ENCODE measurements at places on chromosomes 7 and 10.

- no peak for DNase-seq
Measured at GRCh38 chr10:103493362-103493915, at the start of gene NEURL1. Gene NEURL1 (plus strand): TSS chr10:103493705. CDS start chr10:103494388, 683 bp downstream.

DNA sequence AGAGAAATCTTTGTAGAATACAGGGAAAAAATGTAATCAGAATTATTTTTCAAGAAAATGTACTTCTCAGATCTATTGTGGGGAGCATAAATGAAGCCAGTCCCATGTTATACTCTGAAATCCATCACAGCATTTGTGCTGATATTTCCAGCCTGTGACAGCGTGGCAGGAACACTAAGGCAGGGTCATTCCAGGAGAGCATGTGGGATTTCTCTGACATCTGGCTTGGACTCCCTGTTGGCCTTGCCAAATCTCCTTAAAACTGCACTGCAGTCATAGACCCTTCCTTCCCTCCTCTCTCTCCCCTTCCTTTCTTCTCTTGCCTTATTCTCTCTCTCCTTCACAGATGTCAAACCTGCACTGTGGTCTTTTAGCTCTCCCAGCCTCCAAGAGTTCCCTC is 6.5 kb upstream of the TSPAN13 start:
- DNase-seq: peak; percentile 26

- peak; percentile 92 for DNase-seq
Measured at GRCh38 chr10:124005991-124006392, 87.4 kb downstream of the CHST15 start.

- peak; percentile 100 for DNase-seq
Measured at GRCh38 chr7:101729241-101729883, 88.1 kb upstream of the CUX1 start.

GRCh38 chr10:104099269-104099668 is 13.6 kb upstream of the COL17A1 start:
- no peak for DNase-seq

- no peak for DNase-seq
Measured at GRCh38 chr10:12405342-12406320, 56.3 kb downstream of the CAMK1D start.

DNA sequence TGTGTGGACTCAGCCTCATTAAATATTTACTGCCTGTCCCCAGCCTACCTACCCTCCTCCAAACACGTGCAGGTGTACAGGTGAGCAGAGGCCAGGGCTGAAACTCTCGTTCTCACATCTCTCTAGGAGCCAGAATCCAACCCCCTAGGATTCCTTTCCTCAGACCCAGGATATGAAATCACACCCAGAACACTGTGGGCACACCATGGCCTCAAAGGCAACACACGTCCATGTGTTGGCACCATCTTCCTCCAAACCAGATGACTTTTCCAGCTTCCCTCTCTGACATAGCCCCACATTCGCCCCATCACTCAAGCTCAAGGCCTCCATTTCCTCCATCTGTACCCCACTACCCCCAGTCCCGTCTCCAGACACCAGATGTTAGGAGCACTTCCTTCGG is 51.8 kb upstream of the DUSP5 start:
- DNase-seq: no peak

DNA sequence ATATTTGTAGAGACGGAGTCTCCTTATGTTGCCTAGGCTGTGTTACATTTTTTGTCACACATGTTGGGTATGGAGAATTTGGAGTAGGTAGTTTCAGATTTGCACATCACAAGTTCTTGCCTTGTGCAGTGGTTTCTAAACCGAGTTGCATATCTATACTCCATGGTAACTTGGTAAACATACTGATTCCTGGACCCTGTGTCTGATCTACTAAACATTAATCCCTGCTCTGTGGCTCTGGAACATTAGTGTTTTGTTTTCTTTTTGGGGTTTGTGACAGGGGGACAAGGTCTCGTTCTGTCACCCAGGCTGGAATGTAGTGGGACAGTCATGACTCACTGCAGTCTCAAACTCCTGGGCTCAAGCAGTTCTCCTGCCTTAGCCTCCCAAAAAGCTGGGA is 24.7 kb downstream of the AUTS2 start:
- no peak for DNase-seq

DNA sequence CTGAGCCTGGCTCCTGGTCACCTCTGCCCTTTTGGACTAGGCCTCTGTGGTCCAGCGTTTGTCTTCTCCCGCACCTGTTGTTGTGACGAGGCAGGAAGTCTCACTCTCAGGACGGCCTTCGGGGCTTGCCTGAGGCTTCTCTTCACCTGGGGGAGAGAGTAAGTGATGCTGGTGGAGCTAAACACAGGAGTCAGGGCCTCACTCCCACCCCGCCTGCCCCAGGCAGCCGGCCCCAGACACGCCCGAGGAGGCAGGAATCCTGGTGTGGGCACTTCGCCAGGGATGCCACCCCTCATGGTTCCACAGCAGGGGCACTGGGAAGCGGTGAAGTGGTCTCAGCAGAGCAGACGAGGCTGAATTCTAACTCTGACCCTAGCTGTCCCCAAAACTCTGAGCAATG is 42.4 kb downstream of the IL2RA start:
- DNase-seq: no peak

DNA sequence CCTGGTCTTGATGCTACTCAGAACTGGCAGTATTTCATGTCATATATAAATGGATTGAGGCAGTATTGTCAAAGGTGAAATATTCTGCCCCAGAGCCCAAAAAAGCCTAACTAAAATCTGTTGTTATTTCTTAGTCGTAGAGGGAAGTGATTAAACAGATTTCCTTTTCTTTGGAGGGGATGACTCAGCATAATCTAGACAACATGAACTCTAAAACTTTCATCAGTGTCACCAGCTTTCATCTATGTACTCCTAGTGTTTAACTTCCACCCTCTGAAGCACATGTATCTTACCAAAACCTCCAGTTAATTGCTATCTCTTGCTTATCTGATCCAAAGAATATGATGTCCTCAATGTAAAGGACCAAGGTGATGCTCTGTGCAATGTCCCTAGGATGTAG is 97.1 kb upstream of the ARID5B start:
- DNase-seq: peak; percentile 32

DNA sequence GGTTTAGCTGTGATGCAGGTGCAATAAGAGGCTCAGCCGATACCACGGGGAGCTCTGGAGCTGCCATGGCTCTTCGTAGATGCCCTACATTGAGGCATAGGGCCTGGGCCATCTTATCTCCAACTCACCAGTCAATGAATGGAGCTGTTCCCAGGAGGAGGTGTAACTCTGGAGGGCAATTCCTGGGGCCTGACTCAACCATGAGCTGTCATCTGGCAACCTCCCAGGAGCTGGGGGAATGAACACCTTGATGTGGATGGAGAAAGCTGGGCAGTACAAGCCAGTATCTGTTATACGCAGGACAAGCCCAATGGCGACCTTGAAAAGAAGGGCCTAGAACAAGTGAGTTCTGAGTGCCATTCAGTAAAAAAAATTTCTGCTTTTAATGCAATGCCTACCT is 224.0 kb upstream of the PLXDC2 start:
- peak; percentile 7 for DNase-seq

- DNase-seq: no peak
Measured at GRCh38 chr7:100397315-100398081, 24.2 kb downstream of the PILRA start.

GRCh38 chr7:102991077-102991539 is 78.3 kb downstream of the LRRC17 start:
- no peak for DNase-seq

DNA sequence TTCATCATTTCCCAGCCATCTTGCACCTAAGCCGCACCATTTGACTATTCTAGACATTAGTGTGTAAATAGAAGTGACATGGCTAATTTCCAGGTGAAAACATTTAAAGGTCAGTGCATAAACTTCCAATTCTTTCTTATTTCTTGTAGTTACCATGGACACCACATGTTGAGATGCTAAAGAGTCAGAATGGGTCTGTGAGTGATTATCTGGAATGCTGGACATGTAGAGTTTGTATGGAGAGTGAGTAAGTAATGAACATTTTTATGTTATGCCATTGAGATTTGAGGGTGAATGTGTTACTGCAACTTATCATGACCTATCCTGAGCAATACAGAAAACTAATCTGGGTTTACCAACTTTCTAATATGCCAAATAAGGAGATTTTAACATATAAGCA is 60.4 kb downstream of the MEOX2 start:
- DNase-seq: peak; percentile 44

GRCh38 chr10:121057269-121057668 is 206.1 kb downstream of the WDR11 start:
- no peak for DNase-seq

DNA sequence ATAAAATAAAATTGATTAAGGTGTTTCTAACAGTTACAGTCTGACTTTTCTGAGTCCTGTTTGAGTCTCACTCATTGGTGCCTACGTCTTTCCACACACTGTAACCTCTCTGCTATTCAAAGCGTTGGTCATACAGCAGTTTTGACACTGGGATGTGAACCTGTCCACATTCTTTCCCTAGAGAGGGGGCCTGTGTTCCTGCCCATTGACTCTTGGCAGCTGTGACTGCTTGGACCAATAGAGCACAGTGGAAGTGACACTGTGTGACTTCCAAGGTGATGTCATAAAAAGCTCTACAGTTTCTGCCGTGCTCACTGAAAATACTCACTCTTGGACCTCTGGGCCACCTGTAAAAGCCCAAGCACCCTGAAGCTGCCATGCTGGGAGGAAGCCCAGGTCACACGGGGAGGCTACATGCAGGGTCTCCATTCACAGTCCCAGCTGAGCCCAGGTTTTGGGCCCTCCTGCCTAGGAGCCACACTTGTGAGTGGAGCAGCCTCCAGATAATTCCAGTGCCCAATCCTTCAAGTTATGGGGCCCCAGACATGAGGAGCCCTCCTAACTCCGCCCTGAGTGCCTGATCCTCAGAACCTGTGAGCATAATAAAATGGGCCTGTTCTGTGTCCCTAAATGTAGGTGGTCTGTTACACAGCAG is 704 bp upstream of the ANTXRL start:
- no peak for DNase-seq

DNA sequence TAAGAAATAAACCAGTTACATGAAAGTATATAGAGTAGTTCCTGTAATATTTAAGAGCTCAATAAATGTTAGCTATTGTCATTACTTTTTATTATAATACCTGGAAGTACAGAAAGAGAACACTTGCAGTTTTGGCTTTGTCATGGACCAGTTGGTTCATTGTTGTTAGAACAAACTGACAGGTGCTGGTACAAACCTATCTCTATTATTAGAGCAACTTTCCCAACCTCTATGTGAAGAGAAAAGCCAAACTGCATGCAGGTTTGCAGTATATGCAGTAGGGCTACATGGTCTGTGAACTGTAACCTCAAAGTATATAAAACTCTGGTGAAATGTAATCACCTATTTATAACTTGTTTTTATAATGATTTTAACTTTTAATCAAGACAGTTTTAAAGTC is 20.4 kb downstream of the DNAJC9 start:
- DNase-seq: no peak

GRCh38 chr10:86376852-86377796 is 10.5 kb upstream of the GRID1 start:
- DNase-seq: peak; percentile 34

- no peak for DNase-seq
Measured at GRCh38 chr7:131080754-131081153, 246.9 kb upstream of the MKLN1 start.

DNA sequence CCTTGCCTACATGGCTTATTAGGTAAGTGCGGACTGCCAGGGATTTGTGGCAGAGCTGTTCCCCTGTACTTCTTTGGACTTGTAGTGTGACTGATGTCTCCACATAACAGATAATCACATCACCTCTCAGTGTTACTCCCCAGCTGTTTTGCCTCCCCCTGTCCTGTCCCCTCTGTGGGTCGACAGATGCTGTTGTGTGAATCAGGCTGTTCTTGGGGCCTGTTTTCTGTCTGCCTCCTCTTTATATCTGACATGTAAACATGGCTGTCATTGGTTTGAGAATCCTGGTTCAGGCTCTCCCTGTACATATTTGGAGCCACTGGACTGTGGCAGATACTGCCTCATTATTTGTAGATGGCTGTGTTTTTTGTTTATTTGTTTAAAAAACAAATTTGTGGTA is 22.7 kb downstream of the CCNY start:
- no peak for DNase-seq

GRCh38 chr7:122913608-122914007 is 27.3 kb upstream of the CADPS2 start:
- no peak for DNase-seq

- peak; percentile 22 for DNase-seq
Measured at GRCh38 chr7:101542527-101543241, 86.4 kb downstream of the MYL10 start.

GRCh38 chr10:30974773-30975415 is 56.8 kb downstream of the ZNF438 start:
- peak; percentile 40 for DNase-seq

DNA sequence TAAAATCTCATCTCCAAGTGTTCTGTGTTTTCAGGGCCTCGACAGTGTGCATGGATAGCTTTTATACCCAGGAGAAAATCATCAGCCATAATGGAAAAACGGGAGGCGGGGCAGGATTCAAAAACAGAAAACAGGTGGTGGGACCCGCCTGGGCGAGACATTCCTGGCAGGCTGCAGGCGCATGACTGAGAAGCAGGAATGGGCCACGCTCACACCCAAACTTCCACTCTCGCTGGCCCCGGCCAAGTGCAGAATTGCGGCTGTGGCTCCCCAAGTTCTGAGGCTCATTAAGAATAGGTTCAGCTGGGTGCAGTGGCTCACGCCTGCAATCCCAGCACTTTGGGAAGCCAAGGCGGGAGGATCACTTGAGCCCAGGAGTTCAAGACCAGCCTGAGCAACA is 60.6 kb downstream of the C10orf143 start:
- no peak for DNase-seq

- DNase-seq: peak; percentile 29
Measured at GRCh38 chr7:129053938-129054437, 923 bp downstream of the TNPO3 start.

GRCh38 chr7:141097430-141097829 is 23.6 kb downstream of the TMEM178B start:
- peak; percentile 18 for DNase-seq

DNA sequence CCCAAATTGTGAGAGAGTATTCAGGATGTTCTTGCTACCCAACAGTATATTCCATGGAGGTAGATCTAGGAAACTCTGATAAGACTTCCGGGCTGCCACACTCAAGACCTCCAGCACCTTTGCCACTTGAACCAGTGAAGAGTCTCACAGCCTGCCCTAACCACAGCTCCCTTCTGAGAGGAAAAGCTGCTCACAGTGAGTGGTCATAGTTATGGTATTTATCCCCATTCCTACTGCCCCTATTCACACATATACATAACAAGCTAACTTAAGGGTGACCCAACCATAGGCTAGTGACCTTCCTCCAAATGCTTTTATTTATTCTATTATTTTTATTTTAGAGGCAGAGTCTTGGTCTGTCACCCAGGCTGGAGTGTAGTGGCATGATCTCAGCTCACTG is 156.3 kb downstream of the PTEN start:
- DNase-seq: no peak

GRCh38 chr7:30322271-30323005 is 38.0 kb downstream of the ZNRF2 start:
- peak; percentile 68 for DNase-seq

DNA sequence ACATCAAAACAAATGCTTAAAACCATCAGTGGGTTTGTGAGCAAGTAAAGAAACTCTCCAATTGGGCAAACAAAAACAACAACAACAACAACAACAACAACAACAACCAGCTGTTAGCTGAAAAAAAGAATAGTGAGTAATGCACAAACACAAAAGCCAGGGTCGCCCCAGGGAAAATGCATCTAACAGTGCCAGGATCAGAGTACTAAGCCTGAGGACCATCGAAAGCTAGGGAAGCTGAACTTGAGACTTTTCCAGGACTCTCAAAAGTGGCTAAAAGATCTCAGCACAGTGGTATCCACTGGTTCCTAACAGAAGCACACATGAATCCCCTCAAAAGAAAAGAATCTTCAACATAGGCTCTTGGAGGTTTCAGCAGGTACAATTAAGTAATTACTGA is 83.3 kb downstream of the CPXM2 start:
- no peak for DNase-seq

GRCh38 chr7:141115965-141116364 is 42.1 kb downstream of the TMEM178B start:
- no peak for DNase-seq
